ENCODE measurements at places on chromosomes 11 and 22.
A peak's percentile ranks its signal among the peaks of the same experiment; 100 is the strongest.

DNA sequence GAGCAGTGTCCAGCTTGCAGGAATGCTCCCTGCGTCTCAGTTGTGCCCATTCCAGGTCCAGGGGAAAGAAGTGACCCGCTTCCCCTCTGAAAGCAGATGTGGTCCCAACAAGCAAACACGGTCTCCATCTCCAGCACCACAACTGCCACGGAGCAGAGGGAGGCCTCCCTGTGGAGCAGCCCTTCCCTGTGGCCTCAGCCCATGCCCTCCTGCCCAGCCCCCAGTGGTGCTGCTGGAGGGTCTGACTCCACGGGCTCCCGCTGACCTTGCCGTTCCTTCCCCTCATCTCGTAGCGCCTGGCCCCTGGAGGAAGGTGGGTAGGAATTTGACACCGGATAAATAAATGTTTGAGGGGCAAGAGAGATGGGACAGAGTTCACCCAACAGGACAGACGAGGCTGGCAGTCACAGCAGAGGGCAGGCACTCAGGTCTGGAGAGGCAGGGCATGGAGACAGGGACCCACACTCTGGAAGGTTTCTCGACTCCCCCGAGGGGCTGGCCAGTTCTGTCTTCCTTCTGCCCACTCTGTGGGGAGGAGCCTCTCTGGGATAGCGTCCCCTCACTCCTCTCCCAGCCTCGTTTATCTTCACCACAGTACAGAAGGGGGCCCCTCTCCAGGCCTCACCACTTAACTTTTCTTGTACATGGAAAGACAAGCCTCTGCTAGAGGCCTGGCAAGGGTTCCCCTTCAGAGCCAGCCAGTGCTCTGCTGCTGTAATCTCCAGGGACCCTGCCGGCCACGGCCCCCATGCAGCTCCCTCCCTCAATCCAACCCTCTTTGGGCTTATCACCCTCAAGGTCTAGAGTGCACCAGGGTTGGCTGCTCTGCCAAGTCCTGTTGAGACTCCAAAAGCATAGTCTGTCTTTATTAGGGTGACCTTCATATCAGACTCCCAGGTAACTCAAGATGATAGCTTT is 7.5 kb upstream of the ST3GAL4 start:
- no peak for DNase-seq

DNA sequence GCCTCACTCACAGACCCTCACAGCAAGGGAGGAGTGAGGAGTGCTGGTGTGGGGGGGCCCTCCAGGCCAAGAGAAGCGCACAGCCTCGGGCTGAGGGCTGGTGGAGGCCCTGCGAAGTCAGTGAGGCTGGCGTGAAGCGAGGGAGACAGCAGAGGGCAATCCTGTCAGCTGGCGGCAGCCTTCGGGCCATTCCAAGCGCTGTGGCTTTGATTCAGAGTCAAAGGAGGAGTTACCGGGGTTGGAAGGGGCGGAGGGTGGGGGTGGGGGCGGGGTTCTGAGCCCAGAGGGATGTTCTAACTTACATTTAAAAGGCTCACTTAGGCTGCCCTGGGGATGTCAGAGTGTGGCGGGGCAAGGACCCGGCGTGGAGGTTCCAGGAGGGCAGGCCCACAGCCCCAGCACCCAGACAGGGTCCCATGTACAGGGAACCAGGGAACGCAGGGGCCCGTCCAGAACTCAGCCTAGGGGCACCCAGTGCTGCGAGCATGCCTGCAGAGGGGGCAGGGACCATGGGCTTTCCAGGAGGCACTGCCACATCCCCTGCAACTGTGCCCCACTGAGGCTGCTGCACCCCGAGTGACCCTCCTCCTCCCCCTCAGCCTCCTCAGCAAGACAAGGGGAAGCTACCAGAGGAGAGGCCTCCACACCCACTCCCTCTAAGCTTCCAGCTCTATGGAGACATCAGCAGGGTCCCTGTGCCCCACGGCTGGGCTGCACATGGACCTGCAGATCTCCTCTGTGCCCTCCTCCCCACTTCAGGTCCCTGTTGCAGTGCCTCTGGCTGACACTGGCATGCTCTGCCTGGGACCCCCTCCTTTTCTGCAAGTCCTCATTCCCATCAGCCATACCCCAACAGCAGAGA is 39.7 kb upstream of the TTLL12 start:
- DNase-seq, result no peak

DNA sequence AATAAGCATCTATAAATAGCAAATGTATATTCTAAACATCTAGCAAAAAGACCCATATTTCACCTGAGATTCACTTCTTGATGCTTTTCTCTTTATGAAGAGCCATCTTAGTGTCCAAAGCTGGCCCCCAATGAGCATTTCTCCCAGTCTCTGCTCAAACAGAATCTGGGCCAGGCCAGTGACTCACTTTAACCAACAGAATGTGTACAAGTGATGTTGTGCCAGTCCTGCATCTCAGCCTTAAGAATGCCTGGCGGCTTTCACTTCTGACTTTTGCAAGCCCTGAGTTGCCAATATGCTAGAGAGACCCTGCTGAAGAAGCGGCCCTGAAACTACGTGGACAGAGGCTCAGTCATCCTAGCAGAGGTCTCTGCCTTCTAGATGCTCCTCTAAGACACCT is 6.9 kb upstream of the COPB1 start:
- no peak for DNase-seq

DNA sequence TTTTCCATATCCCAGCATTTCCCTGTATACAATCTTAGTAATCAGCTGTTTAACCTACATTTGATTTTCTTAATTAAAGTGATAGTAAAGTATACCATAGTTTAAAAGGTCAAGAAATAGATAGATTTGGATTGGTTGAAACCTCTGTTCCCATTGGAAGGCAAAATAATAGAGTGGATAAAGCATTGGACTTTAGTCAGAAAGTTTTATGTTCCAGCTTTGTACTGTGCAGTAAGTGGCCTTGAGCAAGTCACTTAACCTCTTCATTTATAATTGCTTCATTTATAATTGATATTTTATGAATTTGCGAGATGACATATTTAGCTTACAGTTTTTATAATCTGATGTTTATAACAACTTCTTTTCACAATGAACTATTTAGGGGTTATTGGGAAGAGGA is 3.6 kb downstream of the ZFP91 start:
- DNase-seq, result no peak

DNA sequence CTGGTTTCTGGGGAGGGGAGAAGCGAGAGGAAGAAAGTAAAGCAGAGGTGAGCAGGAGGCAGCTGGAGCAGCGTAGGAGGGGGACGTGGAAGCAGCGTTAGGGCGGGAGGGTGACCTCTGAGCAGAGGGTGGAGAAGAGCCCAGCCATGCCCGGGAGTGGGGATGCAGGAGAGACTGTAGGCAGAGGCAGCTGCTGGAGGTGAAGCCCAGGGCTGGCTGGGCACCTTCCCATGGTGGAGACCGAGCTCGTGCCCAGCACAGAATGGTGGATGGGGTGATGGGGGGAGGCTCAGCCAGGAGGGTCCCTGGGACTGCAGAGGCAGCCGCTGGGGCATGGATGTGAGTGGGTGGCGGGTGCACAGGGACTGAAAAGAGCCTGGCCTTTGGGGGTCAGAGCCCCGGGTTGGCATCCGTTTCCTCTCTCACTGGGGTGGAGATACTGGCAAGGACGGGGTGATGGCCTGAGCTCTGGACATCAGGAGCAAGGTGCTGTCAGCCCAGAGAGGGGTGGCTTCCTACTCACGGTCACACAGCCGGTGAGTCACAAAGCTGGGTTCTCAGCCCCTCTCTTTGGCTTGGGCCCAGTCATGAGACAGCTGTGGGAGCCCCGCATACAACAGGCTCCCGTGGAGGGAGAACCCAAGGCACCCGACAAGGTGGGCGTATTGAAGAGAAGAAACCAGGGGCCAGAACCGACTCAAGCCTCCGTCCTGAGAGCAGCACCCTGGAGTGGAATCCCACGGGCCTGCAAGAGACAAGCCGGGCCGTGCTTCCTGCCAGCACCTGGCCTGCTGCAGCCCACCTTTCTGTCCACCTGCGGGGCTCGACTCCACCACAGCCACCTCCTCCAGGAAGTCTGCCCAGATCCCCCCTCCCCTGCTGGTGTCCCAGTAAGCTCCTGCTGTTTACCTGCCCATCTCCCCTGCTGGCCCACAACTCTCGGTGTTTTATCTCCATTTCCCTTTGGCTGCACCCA is 45.8 kb upstream of the FGF3 start:
- no peak for DNase-seq

GRCh38 chr11:2474059-2474901 is 29.5 kb downstream of the KCNQ1 start:
- DNase-seq, result no peak

- DNase-seq, result no peak
Observed at GRCh38 chr22:37501610-37502341, 15.6 kb upstream of the MFNG start.

DNA sequence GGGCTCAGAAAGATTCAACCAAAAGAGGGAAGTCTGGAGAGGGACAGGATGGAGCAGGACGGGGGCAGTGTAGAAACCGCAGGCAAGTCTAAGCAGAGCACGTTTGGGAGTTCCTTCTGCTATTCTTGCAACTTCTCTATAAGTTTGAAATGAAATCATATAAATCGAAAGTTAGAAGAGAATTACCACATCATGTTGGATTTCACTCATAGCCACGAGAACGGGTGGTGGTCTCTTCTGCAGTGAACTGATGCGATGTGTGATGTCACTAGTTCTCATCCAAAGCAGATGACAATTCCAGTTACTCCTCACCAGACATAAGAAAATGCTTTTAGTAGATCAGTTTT is 36.0 kb downstream of the KCNQ1 start:
- DNase-seq, result peak; percentile 92

GRCh38 chr11:117412653-117413275 is 85.1 kb downstream of the CEP164 start:
- no peak for DNase-seq

DNA sequence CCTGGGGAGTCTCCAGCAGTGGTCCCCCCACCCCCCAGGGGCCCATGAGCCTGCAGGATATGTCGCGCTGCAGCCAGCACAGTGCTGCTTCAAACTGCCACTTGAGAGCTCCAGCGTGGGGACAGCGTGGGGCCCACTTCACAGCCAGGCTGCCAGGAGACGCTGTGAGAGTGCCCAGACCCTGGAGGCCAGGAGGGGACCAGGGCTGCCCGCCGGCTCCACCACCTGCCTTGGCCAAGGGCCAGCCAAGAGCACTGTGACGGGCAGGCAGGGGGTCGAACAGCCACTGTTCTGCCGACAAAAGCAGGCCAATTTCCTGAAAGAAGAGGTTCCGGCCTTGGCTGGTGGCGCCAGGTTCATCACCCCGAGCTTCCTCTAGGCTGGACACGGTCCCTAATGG is 60.2 kb downstream of the FLRT1 start:
- no peak for DNase-seq
